ENCODE measurements at places on chromosomes 16 and 17.

DNA sequence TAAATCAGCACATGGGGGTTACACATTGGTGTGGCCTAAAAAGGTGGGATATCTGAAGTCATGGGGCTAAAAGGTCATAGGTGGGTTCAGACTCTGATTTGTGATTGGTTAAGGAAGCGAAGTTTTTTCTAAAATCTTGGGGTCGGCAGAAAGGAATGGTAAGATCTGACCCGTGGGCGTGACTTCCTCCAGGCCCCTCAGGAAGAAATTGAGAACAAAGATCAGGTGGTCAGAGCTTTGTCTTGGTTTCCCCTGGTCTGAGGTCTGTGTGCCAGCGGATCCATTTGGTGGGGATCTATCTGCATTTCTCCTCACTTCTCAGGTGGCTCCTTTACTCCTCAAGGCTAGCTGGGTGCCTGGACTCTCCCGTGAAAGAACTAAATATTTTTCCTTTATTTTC is 302.8 kb downstream of the ABCC12 start:
- DNase-seq, result no peak

DNA sequence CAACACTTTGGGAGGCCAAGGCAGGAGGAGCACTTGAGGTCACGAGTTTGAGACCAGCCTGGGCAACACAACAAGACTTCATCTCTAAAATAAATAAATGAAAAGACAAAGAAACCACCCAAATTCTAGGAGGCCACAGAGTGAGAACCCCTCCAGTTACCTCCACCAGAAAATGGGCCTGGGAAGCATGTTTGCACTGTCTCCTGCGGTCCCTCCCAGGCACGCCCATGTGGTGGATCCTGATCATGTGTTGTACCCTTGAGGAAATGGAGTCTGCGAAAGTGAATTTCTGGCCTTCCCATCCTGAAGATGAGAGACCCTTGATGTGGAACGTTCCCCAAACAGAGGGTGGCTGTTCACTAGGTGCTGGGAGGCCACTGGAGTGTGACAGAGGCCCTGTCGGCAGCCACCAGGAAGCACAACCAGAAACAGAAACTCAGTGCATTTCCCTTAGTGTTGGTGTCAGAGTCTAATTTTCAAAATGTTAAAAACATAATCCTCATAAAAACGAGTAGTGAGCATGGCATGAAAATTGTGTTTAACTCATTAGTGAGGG is 19.2 kb upstream of the USP22 start:
- no peak for DNase-seq

DNA sequence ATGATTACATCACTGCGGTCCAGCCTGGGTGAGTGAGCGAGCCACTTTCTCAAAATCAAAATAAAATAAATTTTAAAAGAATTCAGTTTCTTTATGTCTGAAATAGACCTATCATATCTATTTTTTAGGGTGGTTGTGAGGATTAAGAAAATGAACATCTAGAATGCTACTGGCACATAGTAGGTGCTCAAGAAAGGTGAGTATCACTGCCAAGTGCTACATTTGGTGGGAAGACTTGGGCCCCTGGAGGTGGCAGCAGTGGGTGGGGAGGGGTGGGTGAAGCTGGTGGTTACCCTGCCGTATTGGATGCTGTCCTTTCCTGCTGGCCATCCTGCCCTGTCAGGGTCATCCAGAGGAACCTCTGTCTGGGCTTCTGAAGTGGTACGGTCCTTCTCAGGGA is 50.3 kb downstream of the ABCC6 start:
- DNase-seq, result no peak

- DNase-seq, result no peak
Observed at GRCh38 chr17:54985476-54985875, 16.9 kb downstream of the STXBP4 start.

GRCh38 chr17:52027620-52028295 is 130.8 kb downstream of the CA10 start:
- no peak for DNase-seq

- no peak for DNase-seq
Observed at GRCh38 chr16:4257646-4258556, 14.9 kb downstream of the TFAP4 start.

GRCh38 chr17:8611619-8612298 is 18.8 kb downstream of the MYH10 start:
- DNase-seq, result no peak

DNA sequence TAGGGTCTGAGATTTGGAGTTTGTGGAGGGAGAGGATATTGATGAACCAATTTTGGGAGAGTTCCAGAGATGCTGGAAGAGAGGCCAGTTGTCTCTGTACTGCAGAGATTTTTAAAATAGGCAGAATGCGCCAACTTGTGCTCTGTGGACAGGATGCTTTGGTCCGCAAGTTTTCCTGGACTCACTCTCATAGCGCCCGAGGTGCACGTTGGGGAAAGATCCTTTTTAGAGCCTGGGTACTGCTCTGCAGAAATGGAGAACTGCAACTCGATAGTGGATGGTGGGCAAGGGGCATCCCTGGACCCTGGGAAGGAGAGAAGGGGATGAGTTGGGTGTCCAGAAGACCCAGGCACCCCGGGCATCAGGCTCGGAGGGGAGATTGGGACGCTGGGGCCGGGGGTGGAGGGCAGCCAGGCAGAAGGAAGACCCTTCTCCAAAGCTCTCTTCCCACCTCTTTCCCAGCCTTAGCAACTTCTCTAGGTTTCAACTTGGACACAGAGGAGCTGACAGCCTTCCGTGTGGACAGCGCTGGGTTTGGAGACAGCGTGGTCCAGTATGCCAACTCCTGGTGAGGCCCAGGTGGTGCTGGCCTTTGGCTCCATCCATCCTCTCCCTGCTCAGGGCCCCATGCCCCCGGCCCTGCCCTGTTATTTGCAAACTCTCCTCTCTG is 590 bp downstream of the ITGAX start:
- DNase-seq, result no peak

- no peak for DNase-seq
Observed at GRCh38 chr16:75250809-75251279, 580 bp downstream of the BCAR1 start.

DNA sequence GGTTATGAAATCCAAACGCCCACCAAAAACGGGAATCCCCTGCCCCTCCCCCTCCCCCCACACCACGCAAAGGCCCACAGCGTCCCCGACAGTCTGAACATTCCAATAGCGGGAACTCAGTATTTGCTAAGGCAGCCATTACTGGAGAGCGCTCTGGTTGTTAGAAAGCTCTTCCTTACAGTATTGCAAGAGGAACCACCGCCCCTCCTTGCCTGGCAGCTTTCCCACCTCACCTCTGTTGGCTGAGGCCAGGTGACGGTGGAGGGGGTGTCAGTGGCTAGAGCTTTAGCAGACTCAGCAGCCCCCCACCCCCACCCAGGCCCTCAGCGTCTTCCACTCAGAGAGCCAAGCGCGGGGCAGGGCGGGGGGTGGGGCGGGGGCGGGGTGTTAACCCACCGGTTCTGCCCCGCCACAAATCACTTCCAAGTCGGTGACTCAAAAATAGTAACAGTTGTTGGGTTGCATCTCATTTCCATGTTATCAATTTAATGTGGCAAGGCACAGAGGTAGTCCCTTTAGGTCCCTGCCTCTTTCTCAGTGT is 2.2 kb upstream of the PLEKHH3 start:
- DNase-seq, result no peak

DNA sequence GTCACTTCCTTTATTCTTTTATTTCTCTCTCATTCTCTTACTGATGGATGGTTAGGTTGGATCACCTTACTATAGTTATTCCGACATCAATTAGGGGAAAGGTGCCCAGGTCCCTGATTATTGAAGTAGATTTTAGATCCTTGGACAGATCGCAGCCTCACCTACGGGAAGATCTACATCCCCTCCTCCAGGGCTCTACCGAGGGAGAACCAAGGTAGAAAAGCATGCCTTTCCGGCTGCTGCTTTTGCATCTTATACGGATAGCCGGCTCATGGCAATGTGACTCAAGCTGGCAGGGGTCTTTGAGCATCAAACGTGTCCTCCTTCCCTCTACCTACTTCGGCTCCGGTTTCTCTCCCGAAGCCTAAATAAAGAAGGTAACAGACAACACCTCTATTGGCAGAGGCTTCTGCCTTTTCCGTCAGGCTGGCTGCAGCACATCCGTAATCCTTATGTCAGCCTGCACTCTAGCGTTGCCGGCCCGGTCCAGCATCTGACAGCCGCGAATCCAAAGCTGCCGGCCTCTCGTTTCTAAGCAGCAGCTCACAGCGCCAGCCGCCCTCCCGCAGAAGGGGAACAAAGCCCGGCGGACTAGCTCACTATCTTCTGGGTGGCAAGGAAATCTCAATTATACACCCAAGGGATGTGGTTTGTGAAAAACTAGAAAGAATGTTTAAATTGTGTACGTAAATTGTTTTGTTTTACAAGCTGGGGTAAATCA is 46.9 kb downstream of the IRX6 start:
- DNase-seq, result no peak

GRCh38 chr16:87661561-87661960 is 59.3 kb downstream of the JPH3 start:
- no peak for DNase-seq

DNA sequence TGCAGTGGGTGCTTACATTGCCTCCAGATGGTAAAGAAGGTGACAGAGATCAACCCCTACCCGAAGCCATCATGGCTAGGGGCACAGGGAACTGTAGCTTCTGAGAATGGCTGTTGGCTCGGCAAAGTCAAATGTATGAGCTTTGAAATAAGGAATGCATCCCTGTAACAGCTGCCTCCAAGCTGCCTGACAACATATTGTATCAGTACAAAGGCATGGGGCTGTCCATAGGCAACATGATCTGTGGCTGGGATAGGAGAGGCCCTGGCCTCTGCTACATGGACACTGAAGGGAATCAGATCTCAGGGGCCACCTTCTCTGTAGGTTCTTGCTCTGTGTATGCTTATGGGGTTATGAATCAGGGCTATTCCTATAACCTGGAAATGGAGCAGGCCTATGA is 119.2 kb upstream of the NETO2 start:
- no peak for DNase-seq

DNA sequence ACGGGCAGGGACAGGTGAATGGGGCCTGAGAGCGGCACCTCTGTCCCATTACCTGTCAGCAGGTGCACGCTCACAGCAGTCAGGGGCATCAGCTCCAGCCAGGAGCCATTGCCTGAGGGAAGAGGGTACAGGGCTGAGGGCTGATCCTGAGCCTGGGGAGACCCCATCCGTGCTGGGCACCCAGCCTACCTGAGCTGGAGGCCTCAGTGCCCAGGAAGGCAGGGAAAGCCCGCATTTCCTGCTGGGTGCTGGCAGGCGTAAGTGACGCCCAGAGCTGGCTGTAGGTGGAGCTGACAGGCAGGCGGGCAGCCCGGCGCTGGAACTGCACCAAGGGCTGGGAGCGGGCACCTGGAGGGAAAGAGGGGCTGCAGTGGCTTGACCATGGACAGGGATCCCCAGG is 7.4 kb downstream of the FAM171A2 start:
- DNase-seq, result no peak

All from omental fat pad (tissue), 4 donors.